ENCODE measurements at places on chromosomes 11 and 22.

DNA sequence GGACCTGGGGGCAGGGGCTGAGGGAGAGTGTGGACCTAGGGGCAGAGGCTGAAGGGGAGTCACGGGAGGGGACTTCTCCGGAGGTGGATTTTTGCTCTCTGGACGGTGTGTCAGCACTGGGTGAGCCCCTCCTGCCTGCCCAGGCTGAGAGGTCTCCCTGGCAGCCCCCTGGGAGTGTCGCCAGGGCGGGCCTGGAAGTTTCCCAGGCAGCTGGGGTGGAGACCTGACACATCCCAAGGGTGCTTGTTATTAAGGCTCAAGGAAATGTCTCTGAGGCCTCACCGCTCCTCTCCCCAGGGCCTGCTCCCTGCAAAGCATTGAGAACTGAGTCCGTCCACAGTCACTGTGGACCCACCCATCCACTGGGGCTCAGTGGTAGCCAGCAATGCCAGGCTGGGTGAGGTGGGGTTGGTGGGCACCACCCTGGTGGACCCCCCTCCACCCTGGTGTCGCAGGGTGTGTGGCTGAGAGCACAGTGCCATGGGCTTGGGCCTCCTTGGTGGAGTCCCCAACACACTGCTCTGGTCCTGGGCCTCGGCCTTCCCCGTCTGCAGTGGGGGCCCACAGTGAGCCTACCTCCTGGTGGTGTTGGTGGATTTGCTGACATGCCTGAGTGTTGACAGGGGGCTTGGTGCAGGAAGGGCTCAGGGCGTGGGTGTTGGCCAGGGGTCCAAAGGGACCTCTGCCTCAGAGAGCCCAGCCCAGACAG is 2.5 kb downstream of the CD81 start:
- peaks cover 14% of the 10 kb centered on the region for H3K27me3 ChIP-seq
- DNase-seq: no peak
- no peak overlapping the region for H3K27ac ChIP-seq
- peaks cover 2% of the 10 kb centered on the region for H3K36me3 ChIP-seq

DNA sequence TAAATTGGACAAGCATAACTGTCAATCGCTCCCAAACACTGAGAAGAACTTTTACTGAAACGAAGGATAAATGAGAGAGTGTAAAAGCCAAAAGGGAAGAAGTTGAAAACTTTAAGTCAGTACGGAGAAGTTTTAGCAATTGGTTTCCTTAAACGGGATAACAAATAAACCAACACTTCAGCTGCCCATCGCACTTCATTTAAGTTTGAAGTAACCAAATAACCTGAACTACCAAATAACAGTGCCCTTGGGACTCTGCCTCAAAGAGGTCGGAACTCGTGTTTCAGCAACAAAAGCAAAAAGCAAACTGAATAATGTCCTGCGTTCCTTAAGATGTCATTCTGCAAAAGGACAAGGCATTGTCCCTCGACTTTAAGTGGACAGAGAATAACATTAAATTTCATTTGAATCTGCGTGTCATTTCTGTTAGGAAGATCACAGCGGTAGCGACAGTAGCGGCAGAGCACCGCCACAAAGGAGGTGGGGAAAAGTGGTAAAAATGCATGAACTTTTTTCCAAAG is 127.0 kb upstream of the C11orf58 start:
- no peak for DNase-seq

- H3K36me3 ChIP-seq: no peaks in the 10 kb centered on the region
- H3K27me3 ChIP-seq: no peaks in the 10 kb centered on the region
- no peak for DNase-seq
- H3K4me1 ChIP-seq: peaks cover 13% of the 10 kb centered on the region
Measured at GRCh38 chr11:82960779-82961143, 59.2 kb downstream of the DDIAS start.

DNA sequence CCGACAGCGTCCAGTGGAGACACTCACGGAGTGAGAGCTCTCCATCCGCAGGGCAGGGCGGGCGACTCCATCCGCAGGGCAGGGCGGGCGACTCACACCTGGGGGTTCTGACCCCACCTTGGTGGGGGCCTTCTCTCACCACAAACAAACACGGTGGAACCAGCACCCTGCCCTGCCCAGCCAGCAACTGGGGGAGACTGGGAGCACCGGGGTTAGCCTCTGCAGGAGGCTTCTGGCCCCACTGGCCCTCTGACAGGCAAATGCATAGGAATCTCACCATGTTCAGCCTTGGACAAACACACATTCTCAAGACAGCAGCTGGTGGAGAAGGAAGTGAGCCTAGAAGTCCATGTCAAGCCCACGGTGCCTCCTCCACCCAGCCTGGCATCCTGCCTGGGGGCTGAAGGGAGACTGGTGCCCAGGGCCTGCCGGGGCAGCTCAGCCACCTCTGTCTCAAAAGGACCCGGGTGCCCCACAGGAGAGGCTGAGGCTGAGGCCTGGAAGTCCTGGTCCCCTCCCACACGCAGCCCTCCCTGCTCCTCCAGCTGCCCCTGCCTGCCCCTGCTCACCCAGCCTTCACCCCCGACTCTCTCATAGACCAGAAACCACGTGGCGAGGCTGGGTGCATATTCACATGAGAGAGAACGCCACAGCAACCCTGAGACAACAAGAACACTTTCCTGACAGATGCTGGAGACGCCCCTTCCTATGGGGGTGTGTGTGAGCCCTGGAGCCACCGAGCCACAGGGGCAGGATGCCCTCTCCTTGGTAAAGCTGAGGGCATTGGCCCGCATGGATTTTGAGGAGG is 98.4 kb upstream of the B3GAT1 start:
- no peaks in the 10 kb centered on the region for H3K36me3 ChIP-seq
- DNase-seq: no peak
- peaks cover 8% of the 10 kb centered on the region for H3K4me1 ChIP-seq
- no peak overlapping the region for H3K27ac ChIP-seq
- no peak overlapping the region for H3K4me3 ChIP-seq

GRCh38 chr11:12271826-12272366 is 105.5 kb upstream of the PARVA start:
- H3K4me1 ChIP-seq: peaks cover 23% of the 10 kb centered on the region
- no peaks in the 10 kb centered on the region for H3K36me3 ChIP-seq
- peaks cover 7% of the 10 kb centered on the region for H3K27me3 ChIP-seq
- no peak overlapping the region for H3K4me3 ChIP-seq
- H3K27ac ChIP-seq: no peak overlapping the region
- DNase-seq: no peak

Data from progenitor cell of endocrine pancreas (in vitro differentiated cells).